Psoas muscle (tissue), 8 donors: ENCODE measurements at places on chromosomes 2 and 18. TPM values are rescaled to one million over a fixed set of nuclear protein-coding genes. Genes with fewer than 3 reads are reported as not detected.

- DNase-seq = no peak
These were observed 189.3 kb downstream of the ANKRD30B start for GRCh38 chr18:14937271-14937670.

GRCh38 chr2:46456789-46457188 is 22.6 kb upstream of the TMEM247 start:
- no peak for DNase-seq

- no peak for DNase-seq
These were observed 157.1 kb downstream of the BAZ2B start for GRCh38 chr2:159459279-159459678.

GRCh38 chr2:164967781-164968228 is 12.5 kb upstream of the SLC38A11 start:
- no peak for DNase-seq

- DNase-seq = peak; percentile 80
These were observed 4.3 kb downstream of the TNP1 start for GRCh38 chr2:216855605-216856004.

DNA sequence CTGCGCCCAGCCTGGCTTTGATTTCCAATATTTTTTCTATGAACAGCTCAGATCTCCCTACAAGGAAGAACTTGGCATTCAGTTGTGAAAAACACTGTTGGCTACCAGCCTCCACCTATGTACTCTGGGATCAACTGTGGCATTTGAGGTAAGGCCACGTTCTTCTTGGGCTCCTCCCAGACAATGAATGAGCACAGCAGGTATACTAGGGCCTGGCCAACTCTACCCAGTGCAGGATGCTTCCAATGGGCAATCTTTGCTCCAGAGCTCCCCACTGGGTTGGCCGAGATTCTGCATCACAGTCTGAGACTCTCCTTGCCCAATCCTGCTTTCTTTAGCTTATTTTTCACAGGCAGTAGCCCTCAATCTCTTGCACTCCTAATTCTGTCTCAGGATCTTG is 75.9 kb downstream of the TMEM131 start:
- no peak for DNase-seq

DNA sequence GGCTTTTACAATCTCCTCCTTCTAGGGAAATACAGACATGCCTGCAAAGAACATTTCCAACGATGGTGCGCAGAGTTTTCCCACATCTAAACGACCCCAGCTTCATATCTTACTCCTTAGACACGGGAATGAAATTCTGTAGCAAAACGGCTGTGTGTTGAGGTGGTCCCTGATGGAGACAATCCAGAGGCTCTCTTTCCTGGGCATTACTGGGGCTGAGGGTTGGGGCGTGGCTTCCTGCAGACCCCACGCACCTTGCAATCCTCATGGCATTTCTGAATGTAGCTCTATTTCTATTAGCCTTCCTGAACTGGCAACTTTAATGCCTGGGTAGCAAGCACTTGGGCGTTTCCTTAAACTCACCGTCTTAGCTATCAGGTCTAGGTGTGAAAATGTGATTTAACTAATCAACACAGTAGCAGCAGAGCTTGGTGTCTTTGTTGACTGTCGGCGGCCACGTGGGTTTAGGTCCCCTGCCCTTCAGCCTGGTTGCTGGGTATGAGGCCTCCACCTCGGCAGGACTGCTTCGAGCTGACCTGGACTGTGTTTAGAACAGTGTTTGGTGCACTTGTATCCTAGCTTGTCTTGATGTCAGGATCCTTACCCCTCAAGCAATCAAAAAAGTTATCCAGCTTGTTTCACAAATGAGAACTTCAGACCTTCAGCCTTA is 242.8 kb downstream of the GBX2 start:
- DNase-seq = no peak

DNA sequence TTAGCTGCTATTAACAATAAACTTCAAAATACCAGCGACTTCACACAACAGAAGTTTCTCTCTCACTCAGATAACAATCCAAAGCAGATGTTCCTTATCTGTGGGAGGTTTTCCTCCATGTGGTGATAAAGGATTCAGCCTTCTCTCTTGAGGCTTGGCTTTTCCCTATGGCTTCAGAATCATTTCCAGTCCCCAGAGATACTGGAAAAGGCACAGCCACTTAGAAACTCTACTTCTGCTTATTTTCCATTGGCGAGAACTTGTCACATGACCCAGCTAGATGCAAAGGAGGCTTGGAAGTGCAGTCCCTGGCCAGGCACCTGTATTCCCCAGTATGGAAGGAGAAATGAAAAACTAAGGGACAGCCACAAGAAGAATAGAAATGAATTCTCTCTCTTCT is 344.8 kb downstream of the MTX2 start:
- DNase-seq = no peak

GRCh38 chr18:55013685-55014084 is 54.4 kb upstream of the CCDC68 start:
- DNase-seq = no peak

GRCh38 chr2:219308142-219309101 is 779 bp downstream of the PTPRN start:
- peak; percentile 78 for DNase-seq

- DNase-seq = no peak
These were observed 46.2 kb downstream of the PKP4 start for GRCh38 chr2:158502974-158503373.

DNA sequence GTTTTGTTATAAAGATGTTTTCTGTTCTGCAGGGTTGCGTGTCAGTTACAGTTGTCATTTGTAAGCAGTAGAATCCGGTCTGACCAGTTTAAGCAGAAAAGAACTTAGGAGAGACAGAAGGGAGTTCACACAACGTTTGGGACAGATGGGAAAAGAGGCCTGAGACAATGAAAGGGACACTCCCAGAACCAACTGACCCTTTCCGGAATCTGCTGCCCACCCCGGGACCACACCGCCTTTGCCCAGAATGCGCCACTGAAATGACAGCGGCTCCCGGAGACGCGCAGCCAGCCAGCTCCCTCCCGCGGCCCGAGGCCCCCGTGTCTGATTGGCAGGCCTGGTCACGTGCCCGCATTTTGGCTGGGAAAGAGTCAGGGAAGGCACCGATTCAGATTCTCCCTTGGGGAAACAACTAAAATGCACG is 244.6 kb downstream of the BCL2 start:
- DNase-seq = peak; percentile 79

GRCh38 chr18:62332431-62332830 is 7.3 kb downstream of the TNFRSF11A start:
- DNase-seq = no peak

- DNase-seq = no peak
These were observed 43.4 kb downstream of the STK39 start for GRCh38 chr2:168203762-168204693.

- no peak for DNase-seq
These were observed 195.1 kb downstream of the ACKR3 start for GRCh38 chr2:236764716-236765115.

GRCh38 chr2:84963692-84964405 is 7.1 kb upstream of the KCMF1 start:
- no peak for DNase-seq

DNA sequence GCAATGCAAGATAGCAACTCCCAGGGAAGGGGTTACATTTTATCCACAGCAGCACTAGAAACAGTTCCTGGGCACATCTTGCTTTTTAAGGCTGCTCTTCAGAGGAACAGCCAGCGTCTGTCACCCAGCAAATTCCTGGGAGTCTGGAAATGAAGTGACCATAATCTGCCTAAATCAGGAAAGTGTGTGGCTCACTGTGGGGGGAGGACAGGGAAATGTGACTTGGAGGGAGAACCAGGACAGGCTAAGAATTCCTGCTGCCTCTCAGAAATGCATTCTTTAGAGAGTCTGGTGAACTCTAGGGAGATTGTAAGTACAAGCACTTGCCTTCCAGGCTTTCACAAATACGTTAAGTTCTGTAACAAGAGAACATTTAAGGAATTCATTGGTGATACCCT is 364.3 kb upstream of the SPHKAP start:
- DNase-seq = no peak

- no peak for DNase-seq
These were observed 103.7 kb downstream of the HS6ST1 start for GRCh38 chr2:128214866-128215460.

- no peak for DNase-seq
These were observed 59.9 kb upstream of the TANK start for GRCh38 chr2:161100211-161100895.

- DNase-seq = no peak
These were observed 731.6 kb downstream of the SOCS6 start for GRCh38 chr18:71020342-71021029.

DNA sequence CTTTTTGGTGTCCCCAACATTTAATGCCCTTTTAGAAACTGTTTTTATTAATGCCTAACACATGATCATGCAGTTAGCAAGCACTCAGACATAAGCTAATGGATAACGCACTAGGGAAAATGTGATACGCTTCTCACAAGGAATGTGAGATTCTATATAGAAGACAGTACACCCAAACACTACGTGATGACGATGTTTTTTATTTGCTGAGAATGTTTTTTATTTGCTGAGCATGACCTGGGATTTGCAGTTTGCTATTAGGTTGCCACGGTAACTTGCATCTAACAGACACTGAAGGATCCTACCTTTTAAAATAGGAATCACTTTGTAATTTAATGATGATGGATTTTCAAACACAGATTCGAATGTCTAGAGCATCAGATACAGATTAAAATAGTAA is 4.9 kb downstream of the SMC6 start:
- no peak for DNase-seq

DNA sequence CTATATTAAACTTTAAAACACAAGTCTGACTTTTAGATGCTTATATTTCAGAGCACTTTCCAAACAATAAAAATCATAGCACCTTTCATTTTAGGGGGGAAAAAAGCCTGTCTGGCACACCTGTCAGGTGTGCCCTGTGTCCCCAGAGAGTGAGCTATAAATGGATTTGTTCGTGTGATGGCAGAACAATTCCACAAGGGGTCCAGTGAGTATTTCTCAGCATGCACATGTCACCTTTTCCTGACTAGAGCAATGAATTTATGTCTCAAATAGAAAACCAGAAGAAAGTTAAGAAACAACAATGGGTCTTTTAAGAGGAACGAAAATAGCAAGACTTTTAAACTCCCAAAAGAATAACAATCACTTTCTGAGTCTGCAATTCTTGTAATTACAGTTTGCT is 55.9 kb downstream of the ACVR1C start:
- DNase-seq = no peak

DNA sequence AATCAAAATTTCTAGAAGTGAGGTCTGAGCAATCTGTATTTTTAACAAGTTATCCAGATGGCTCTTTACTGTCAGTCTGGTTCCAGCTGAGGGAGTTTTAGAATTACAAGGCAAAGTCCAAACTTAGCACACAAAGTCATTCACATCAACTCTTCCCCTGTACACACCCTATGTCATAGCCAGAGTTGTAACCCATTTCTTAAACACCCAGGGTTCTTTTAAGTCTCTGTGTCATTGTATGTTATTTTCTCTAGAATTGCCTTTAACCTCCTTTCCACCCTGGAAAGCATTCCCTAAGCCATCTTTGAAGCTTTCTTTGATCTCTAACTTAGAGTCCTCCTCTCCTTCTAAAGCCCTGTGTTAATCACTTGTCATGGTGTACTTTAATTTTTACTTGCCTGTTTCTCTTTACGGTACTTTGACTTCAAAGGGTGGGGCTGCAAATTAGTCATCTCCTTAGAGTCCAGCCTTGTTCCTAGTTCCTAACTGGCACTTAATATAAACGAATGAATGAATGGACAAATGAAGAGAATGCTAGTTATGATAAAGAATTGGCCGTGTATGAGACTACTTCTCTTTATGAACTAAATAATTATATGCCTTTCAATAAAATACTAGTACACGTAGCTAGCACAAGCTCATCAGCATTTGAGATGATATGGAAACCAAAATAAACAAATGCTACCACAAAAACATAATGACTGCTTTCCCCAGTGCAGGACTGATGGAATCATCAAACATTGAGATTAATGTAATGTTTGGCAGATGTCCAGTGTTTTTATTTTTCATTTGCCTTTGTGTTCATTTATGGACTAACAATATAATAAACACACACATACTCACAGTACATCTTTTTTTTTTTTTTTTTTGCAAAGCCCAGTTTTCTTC is 11.9 kb upstream of the ACTR3 start:
- DNase-seq = no peak

DNA sequence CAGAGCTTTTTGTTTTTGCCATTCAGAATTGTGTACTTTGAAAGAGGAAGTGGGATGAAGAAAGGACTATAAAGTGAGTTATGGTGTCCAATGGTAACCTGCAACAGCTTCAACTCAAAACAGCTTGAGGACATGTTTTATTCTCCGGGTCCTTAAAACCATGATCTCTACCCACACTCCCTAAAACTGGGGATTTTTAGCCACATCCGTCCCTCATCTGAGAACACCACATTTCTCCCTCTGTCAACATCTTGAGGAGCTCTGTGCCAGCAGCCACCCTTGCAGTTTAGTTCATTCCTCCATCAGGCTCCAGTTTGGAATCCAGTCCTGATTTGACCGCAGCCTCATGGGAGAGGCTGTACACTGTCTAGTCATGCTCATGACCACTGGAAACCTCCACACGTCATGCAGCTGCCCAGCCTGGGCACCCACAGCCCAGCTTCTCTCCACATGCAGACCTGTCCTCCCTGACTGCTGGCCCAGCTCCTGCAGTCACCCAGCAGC is 62.6 kb downstream of the C18orf63 start:
- DNase-seq = peak; percentile 64

GRCh38 chr2:68909793-68910674 is 38.8 kb upstream of the BMP10 start:
- no peak for DNase-seq

DNA sequence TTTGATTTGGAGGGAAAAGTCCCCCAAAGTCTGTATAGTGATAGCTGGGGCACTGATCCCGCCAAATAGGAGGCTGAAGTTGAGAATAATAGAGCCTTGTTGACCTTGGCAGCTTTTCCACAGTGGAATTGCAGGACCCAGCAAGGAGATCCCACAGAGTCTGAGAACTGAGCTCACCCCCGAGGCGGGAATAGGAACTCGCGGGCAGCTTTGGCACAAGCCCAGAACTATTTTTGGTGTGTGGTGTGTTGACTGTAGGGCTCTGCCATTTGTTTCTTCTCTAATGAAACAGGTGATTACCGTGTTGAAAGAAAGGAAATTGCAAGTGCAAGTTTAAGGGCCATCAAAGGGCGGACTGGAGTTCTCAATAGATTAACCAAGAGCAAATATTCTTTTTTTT is 34.0 kb downstream of the SH3RF3 start:
- DNase-seq = peak; percentile 68

DNA sequence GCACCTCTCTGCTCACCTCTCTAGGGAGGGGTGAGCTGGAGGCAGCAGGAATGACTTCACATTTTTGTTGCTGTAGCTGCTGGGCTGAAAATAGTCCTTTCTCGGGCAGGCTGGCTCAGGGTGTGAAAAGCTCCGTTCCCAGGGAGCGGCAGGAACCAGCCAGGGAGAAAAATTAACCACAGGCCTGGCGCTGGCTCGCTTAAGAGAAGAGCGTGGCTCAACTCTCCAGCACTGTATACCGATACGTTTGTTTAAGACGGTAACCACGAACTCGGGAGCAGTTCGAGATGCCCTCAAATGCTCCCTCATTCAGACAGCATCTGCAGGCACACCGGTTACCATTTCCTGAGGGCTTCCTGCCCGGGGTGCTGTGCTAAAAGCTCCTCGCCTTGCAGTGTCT is 129.6 kb downstream of the CELF4 start:
- DNase-seq = no peak

EN1 gene
- polyA plus RNA-seq = 0.89 TPM

ANO7 gene
- 0.55 TPM for polyA plus RNA-seq

C2orf80 gene
- 0.04 TPM for polyA plus RNA-seq

ABHD1 gene
- 3.9 TPM for polyA plus RNA-seq

SGPP2 gene
- 0.10 TPM for polyA plus RNA-seq

SNORC gene
- polyA plus RNA-seq = 0.64 TPM

FOXD4L1 gene
- polyA plus RNA-seq = 0.19 TPM

OR6B3 gene
- not detected for polyA plus RNA-seq

STARD6 gene
- not detected for polyA plus RNA-seq

NFU1 gene
- polyA plus RNA-seq = 112 TPM

AAK1 gene
- polyA plus RNA-seq = 7.8 TPM

MOCOS gene
- 1.1 TPM for polyA plus RNA-seq

UCN gene
- 0.44 TPM for polyA plus RNA-seq

ADCY3 gene
- polyA plus RNA-seq = 9.2 TPM
